ENCODE measurements at places on chromosomes 5 and 9.

- no peak for DNase-seq
Observed at GRCh38 chr5:178751286-178751685, 20.8 kb upstream of the ZNF354A start.

GRCh38 chr9:350384-350783, 135.7 kb downstream of the DOCK8 start:
- DNase-seq = no peak

DNA sequence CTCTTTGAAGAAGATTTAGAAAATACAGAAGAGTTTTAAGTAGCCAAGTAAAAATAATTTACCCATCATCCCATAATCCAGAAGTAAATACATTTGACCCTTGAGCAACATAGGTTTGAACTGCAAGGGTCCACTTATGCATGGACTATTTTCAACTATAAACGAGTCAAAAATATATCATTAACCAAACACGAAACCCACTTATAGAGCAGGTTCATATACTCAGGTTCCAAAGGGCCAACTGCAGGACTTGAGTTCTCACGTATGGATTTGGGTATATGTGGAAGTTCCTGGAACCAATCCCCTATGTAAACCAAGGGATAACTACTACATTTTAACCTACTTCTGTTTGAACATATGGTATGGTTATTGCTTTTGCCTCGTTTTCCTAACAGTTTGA, 5.8 kb downstream of the ABITRAM start:
- no peak for DNase-seq

DNA sequence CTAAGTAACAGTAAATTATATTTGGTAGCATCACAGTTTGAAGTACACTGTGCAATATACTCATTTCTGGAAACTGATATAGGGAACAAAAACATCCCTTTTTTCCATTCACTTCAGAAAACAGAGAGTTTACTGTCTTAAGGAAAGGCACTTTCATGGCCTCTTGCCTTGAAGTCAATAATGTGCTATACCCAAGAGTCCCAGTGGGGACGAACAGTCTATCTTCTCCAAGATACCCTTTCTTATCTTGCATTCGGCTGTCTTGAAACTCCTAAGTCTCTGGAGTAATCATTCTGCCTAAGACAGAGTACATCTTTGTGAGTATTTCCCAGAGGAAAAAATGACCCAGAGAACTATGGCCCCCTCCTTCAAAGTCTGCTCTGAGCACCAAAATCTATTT, 107.1 kb downstream of the SLC1A3 start:
- DNase-seq = no peak

DNA sequence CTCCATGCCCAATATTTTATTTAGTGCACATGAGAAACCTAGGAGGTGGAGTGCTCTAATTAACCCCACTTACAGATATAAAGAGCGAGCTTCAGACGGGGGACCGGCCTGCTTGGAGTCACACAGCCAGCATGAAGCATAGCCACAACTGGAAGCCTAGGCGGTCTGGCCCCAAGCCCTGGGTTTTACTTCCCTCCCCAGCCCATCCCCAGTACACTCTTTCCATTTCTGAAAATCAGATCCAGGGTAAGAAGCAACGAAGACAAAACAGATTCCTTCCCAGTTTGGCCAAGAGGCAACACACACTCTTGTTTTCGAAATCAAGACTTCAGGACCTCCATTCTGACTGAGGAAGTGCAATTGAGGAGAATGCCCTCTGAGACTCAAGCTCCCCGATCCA, 27.1 kb downstream of the KCNMB1 start:
- DNase-seq = no peak

DNA sequence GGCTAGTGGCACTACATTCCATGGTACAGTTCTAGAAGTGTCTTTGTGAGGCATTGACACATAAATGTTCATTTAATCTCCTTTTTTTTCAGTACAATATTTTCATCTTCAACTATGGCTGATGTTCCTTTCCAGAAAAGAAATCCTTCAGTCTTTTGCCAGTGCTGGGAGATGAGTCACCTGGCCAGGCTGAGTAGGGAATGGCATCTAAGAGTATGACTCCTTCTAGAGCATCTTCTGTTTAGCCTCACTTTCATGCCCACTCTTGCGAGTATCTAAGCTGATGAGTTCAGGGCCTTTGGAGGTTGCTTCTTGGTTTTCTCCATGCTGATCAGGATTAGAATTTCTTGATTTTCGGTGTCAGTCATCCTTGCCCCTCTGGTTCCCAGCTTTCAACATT, 124.4 kb downstream of the SLC28A3 start:
- DNase-seq = no peak

DNA sequence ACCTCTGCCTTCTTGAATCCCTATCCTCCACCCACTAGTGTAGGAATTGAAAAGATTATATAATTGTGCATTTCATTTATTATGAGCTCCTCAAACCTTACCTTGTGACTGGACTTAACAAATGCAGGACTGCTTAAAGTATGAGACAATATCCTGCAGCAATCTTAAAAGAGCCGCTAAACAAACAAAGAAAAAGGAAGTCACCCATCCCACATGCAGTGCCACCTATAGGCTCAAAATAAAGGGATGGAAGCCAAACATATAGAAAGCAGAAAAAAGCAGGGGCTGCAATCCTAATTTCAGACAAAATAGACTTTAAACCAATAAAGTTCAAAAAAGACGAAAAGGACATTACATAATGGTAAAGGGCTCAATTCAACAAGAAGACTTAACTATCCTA, 8.7 kb downstream of the PCAT7 start:
- DNase-seq = no peak

GRCh38 chr9:20197976-20198685, 409.3 kb upstream of the SLC24A2 start:
- no peak for DNase-seq

DNA sequence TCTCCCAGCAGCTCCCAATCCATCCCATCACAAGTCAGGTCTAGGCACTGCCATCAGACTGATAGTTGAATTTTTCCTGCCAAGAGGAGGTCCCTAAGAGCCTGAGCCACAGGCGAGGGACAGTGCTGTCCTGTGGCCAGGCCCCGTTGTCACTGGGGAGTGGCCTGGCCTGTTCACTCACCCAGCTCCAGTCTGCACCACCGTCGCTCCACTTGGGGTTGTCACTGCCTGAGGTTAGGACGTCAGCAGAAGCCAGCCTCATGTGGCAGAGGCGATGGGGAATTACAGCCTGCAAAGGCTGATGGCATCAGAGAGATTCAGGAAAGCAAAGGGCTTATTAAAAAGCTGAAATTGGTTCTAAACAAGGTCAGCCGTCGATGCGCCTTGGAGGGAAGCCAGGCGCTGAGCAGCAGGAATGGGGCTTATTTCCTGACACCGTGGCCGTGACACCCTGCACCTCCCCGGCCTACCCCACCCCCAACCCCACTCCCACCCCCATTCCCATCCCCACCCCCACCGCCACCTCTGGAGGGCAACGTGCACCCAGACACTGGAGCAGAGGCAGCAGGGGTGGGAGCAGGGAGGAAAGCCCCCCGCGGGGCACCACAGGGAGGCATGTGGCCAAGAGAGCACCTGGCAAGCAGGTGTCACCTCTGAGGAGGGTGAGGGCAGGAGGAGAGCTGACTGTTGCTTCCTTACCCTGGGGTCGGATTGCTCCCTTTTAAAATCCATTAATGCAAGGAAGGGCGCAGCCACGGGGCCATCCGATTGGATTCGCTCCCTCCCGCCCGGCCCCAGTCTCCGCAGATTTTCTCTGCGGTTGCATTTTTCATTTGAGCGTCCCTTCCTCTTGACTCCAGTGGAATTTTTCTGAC, 3.1 kb upstream of the DBH start:
- DNase-seq = no peak

- no peak for DNase-seq
Observed at GRCh38 chr5:157561110-157561509, 14.5 kb downstream of the ADAM19 start.

- no peak for DNase-seq
Observed at GRCh38 chr9:116233160-116233530, 79.6 kb downstream of the PAPPA start.

DNA sequence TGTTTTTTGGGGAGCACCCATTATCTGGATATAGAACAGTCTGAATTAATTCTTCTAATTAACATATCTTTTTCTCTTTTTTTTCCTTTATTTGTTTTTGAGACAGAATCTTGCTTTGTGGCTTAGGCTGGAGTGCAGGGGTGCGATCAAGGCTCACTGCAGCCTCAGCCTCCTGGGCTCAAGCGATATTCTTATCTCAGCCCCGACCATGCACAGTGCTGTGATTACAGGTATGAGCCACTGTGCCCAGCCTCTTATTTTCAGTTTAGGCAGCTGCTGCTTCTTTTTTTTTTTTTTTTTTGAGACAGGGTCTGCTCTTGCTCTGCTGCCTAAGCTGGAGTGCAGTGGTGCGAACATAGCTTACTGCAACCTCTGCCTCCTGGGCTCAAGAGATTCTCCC, 20.2 kb downstream of the UBE2R2 start:
- DNase-seq = no peak

GRCh38 chr5:32326216-32326772, 13.6 kb upstream of the MTMR12 start:
- no peak for DNase-seq

DNA sequence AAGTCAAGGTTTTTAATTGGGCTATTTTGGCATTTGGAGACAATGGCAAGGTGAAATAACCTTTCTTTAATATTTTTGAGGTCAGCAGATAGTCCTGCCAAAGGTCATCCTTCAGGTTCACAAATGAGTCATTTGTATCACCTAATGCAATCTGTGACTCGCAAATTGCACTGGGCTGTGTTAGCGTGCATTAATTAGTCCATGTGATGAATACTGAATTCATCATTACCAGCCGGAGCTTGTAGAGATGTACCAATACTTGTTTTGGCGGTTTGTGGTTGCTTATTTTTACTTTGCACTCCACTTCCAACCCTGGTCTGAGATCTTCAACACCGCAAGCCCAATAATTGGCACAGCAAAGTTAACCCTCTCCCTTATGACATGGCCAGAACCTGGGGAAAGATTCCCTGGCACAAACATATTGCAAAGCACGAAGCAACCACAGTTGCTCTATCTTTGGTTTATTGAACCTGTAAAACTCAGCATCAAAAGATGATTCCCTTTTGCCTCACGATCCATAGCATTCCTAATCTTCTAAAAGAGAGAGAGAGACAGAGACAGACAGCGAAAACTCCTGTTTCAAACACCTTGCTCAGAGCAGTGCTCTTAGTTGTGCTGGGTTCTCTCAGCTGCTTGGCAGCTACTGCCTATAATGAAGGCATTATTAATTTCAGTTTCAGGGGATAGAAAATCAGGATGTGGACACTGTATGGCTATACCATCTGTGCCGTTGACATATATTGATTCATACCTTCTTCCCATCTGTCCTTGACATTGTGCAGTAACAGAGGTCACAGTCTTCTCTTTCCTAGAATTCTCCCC, 178.1 kb downstream of the EBF1 start:
- no peak for DNase-seq

DNA sequence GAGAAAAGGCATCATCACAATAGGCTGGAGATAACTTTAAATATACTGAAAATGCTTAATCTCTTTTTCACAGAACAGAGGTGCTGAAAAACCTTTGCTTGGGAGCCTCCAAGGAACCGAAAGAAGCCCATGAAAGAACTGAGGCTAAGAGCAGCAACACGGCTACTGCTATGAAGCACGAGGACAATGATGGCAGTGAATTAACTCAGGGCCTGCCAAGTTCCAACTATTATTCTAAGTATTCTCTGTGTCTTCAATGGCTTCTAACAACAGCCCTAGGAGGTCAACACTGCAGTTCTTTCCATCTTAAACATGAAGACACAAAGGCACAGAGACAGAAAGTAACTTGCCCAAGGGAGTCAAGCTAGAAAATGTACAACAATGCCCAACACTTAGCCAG, 293.0 kb upstream of the DAP start:
- no peak for DNase-seq

- no peak for DNase-seq
Observed at GRCh38 chr9:13082796-13083195, 196.7 kb downstream of the MPDZ start.

GRCh38 chr5:10699987-10700386, 61.0 kb downstream of the DAP start:
- DNase-seq = no peak

GRCh38 chr5:132055808-132056609, 4.4 kb upstream of the IL3 start:
- DNase-seq = peak; percentile 32

GRCh38 chr5:102863058-102863457, 108.0 kb downstream of the PAM start:
- DNase-seq = no peak

GRCh38 chr9:97072285-97072776, 33.4 kb upstream of the CTSV start:
- no peak for DNase-seq

DNA sequence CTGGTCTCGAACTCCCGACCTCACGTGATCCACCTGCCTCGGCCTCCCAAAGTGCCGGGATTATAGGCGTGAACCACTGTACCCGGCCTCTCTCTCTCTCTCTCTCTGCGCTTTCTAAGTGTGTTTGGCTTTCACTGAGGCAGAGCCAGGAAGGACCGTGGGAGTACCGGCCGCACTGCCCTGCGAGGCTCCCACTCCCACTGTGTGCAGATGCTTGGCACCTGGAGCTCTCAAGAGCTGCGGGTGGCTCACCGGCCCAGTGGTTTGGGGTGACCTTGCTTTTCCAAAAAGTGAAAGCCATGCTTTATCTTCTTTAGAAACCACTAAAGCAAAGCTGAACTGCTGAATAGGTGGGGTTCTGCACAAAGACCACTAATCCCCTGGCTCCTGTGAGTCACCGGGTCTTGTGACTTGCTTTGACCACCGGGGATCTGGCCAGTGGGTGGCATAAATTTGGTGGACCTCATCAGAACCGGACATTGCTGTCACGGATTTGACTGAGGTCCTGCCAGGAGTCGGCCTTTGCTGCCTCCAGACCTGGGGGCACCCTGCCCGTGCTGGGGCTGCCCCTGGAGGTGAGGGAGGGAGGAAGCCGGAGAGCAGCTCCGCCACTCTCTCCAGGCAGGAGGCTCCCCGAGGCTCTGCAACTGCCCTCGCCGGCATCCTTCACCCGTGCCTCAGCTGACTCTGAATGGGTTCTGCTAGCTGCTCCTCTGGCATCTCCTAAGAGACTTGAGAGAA, 228.9 kb downstream of the FANCC start:
- no peak for DNase-seq

DNA sequence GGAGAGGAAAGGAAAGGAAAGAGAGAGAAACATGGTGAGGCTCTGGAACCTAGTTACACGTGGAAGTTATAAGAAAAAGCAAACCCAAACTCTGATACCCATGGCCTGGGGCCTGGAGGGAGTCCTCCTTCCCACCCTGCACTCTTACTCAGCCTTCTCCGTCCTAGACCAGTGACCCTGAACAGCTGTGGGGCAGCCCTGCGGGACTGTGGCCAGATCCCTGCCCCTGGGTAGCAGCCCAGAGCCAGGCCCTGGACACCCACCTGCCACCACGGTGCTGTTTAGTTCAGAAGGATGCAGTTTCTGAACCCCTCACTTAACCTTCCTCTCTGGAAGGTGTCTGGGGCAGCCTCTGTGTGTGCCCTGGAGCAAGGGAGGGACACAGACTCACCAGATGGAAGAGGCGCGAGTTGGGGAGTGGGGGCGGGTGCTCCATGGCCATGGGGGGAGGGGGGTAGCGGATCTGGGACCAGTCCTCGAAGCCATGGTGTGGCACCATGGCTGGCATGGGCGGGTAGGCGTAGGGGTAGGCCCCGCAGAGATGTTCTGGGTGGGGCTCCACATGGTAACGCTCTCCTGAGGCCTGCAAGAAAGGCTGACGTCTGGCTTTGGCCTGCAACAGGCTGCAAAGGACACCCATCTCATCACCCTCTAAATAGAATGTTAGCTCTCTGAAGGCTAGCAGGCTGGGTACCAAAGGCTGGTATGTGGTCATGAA, 13.0 kb downstream of the GPX3 start:
- DNase-seq = no peak

GRCh38 chr5:79736528-79737514, 47.2 kb downstream of the CMYA5 start:
- DNase-seq = no peak

GRCh38 chr5:145467446-145467845, 367.7 kb downstream of the PRELID2 start:
- no peak for DNase-seq

Data from stimulated activated CD8-positive, alpha-beta memory T cell treated with anti-CD3 and anti-CD28 coated beads, Interleukin-12 subunit alpha, Interleukin-12 subunit beta, amount 100 ng/mL, for 4 hours (primary cell).